Cerebellar nuclear complex (tissue), 1 donor: ENCODE measurements at places on chromosomes 5 and 9.

- DNase-seq: no peak
Measured at GRCh38 chr5:170254056-170254455, 21.3 kb downstream of the C5orf58 start.

GRCh38 chr5:134141331-134142050, 27.0 kb downstream of the TCF7 start:
- DNase-seq: no peak

- DNase-seq: no peak
Measured at GRCh38 chr5:37251665-37252064, 2.5 kb upstream of the CPLANE1 start.

DNA sequence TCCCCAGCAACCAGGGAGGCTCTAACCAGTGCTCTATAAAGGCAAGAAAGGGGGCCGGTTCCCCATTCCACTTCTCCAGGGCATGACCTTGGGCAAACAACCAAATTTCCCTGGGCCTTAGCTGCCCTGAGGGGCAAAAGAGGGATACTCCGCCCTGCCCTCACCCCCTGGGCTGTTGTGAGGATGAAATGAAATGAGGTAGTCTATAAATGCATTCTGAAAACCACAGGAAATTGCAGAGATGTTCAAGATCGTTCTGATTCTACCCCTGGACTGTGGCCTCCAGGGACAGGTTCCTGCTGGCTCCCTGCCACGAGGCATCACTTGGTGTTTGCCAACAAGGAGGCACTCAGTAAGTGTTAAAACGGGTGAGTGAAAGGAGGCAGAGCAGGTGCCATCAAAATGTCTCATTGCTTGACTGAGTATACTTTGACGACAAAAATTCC, 5.7 kb downstream of the RAPGEF1 start:
- no peak for DNase-seq

- no peak for DNase-seq
Measured at GRCh38 chr5:83104021-83104420, 26.7 kb downstream of the XRCC4 start.

DNA sequence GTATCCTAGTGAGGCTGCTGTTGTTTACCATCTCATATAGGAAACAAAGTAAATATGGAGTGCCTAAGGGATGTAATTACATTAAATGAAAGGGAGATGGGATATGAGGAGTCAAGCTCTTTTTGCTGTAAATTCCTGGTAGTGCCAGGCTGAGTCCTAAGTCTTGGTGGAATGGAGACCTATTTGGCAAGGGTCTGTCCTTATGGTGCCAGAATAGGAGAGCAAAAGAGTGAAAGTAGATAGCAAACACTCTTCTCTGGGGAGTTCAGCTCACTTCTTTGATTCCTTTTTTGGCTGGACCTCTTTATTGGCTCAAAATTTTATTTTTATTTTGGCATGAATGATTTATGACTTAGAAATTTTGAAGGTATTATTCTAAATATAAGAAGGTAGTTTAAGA, 380.8 kb downstream of the TMEM232 start:
- DNase-seq: no peak

DNA sequence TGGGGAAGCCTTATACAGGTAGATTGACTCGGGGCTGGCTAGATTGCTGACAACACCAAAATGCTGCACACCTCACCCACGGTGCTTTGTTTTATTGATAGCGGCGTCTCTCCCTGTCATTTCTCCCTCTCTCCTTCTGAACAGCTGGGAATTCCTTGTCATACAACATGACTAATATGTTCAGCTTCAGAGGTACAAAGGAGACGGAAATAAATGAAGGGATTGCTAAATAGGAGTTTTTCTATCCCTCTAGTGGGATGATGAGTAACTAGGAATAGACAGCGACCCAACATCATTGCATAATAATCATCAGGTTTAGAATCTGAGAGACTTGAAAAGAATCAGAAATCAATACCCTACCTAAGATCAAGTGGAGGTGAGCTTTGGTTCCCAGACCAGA, 337.7 kb upstream of the PANK3 start:
- DNase-seq: no peak

- DNase-seq: no peak
Measured at GRCh38 chr5:123150089-123150488, 61.0 kb downstream of the PRDM6 start.

- peak; percentile 21 for DNase-seq
Measured at GRCh38 chr5:136249678-136250266, 56.8 kb upstream of the SMIM32 start.

GRCh38 chr5:74044936-74045335, 418.9 kb downstream of the ARHGEF28 start:
- DNase-seq: no peak

- no peak for DNase-seq
Measured at GRCh38 chr5:32254881-32255539, 57.7 kb downstream of the MTMR12 start.

- DNase-seq: no peak
Measured at GRCh38 chr5:159725475-159725874, 190.8 kb upstream of the ADRA1B start.

DNA sequence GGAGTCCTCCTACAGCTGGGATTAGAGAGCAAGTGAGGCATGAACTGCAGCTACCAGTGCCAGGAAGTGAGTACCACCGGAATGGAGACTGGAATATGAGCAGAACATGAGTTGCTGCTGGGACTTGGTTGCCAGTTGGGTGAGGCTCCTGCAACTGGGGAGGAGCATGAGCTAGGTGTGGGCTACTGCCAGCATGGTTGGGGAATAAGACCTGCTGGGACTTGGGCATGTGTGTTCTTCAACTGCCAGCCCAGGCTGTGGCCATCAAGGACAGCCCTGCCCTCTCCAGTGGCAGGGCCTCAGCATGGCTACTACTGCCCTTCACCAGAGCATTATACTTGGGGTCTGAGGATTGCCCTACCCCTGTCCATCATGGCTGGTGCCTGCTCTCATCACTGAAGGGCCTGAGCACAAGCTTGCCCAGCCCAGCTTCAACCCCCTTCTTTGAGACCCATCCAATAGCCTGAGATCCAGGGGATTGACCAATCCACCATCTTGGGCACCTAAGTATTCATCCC, 665.0 kb downstream of the ELAVL2 start:
- no peak for DNase-seq
